ENCODE measurements at places on chromosomes 6 and 20.

DNA sequence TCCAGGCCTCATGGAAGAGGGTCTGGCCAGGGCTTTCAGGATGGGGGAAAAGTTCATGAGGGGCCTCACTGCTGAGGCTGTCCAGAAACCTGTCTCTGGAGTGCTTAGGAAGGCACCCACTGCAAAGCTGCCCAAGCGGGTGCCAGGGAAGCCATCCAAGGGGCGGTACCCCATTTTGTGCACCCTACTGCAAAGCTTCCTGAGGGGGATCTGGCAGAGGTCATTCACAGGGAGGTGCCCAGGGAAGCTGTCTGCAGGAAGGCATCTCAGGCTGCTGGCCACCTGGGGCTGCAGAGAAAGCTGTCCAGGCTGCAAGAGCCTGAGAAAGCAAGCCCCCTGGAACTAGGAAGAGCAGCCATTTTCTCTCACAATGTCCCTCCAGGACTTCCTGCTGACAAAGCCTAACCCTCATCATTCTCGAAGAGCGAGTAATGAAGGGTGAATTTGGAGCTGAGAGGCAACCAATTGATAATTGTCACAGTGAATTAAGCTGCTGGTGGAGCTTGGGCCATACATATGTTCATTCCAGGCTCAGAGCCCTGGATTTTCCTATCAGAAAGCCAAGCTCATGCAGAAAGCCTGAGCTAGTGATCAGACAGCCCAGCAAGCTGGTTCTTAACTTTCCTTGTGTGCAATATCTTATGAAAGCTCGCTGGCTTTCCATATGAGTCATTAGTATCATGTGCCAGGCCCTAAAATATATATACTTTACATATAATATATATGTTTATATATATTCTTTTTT, 62.2 kb upstream of the SLC22A16 start:
- DNase-seq, result no peak

- no peak for DNase-seq
These were observed 143.1 kb downstream of the CD164 start for GRCh38 chr6:109239160-109239559.

- DNase-seq, result no peak
These were observed 591.4 kb downstream of the RNF144B start for GRCh38 chr6:18978337-18979128.

GRCh38 chr6:44478158-44478557, 90.7 kb downstream of the CDC5L start:
- DNase-seq, result no peak

DNA sequence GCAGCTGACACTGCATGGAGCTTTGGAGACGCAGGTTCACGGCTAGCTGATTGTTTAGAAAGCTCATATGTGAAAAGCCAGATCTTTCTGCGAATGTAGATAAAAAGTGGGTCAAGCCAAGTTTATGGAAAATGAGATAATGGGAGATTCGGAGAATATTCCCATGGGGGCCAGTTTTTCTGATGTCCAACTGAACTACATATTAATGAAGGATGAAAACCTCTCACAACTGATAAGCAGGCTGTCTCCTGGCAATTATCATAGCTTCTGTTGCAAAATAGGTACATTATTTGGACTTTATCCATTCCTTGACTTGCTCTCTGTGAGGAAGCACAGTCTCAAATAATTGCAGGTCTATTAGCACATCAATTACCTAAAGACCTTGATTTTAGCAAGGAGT, 21.1 kb downstream of the HDGFL1 start:
- no peak for DNase-seq

- DNase-seq, result peak; percentile 29
These were observed 39.7 kb downstream of the PIM1 start for GRCh38 chr6:37209461-37210205.

DNA sequence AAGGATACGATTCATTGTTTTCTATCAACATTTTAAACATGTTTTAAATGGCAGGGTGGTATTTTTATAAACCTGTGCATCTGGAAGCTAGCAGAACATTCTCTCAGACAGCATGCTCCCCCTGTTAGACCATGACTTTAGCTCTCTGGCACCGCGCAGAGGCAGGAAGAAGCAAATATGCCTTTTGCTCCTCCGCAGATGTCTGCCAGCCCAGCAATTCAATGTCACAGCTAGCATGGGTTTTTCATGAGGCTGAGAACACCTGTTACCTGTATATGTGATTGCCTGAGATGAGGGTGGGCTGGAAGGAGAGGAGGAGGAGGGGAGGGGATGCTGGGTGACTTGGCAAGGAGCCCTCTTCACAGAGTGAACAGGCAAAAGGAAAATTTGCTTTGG, 6.7 kb downstream of the MTCH1 start:
- DNase-seq, result no peak

DNA sequence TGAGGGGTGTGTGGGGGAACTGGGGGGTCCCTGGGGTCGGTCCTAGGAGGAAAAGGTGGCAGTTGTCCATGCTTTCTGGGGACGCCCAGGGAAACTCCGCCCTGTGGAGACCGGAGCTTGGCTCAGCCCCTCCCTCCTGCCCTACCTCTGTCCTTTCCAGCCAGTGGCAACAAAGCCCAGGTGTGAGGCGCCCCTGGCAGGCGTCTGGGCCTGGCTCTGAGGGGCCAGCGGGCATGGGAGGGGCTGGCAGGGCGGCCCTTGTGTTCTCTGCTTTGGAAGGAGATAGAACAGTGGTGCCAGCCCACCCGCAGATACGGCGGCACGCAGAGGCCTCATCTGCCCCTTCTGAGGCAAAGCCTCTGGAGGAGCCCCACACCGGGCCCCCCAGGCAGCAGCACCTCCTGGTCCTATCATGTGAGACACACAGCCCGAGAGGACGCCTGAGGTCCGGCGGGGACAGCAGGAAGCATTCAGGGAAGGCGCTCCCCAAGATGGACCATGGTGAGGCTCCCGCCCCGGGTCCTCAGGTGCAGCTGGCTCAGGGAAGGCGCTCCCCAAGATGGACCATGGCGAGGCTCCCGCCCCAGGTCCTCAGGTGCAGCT, 47.9 kb downstream of the YTHDF1 start:
- DNase-seq, result no peak

DNA sequence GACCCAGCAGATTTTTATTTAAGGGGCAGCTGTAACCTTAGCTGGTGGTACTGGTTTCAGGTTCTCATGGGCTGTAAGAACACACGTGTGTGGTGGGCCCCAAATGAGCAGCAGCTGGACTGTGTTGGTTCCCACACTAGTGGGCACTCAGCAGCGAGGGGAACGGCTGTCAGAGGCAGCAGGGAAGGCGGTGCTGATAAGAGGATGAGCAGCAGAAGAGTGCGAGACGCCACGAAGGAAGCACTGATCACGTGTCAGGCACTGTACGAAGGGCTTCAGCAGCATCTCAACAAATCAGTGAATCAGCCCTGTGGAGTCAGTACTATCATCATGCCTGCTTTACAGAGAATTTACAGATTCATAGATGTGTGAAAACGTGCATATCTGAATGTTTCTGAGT, 41.0 kb upstream of the EMILIN3 start:
- no peak for DNase-seq

GRCh38 chr6:31614075-31614619, 887 bp upstream of the AIF1 start:
- no peak for DNase-seq

GRCh38 chr6:117906507-117906957, 532 bp upstream of the SLC35F1 start:
- no peak for DNase-seq

DNA sequence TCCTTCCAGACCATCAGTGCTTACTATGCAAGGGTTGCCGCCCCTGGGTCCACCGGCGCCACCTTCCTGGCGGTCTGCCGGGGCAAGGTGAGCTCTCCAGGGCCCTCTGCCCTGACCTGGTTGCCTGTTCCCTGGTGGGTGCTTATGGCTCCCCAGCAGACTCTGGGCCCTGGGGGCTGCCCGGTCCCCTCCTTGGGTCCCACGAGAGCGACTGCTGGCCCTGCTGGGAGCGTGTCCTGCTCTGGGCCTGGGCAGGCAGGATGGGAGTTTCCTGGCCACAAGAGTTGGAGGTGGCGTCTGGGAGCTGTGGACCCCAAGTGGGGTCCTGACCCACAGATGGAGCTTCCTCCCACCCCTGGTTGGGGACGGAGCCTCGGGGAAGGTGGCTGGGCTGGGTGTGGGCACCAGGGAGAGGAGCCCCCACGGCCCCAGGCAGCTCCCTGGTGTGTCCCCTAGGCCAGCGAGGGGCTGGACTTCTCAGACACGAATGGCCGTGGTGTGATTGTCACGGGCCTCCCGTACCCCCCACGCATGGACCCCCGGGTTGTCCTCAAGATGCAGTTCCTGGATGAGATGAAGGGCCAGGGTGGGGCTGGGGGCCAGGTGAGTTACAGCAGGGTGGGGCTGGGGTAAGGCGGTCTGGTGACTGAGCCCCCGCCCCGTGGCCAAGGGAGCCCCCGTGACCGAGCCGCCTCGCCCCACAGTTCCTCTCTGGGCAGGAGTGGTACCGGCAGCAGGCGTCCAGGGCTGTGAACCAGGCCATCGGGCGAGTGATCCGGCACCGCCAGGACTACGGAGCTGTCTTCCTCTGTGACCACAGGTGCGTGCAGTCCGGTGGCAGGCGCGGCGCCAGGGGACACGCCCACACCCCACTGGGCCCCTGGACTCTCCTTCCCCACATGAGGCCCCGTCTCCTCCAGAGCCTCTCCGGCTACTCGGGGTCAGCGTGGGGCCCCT, 7.1 kb upstream of the TNFRSF6B start:
- DNase-seq, result no peak

DNA sequence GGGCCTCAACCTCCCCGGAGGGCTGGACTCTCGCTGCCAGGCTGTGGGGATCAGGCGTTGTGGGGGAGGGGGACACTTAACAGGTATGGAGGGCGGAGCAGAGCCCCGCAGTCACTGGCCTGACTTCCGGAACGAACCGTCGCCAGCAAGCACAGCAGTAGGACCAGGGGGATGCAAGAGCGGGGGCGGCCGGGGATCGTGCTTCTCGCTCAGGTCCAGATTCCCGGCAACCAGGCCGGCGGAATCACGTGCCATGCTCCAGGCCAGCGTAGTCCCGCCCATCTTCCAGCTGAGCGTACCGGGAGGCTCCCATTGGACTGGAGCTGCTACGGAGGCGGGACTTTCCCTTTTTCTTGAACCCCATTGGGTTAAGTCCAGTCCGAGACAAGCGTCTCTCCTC, 10.0 kb upstream of the POU5F1 start:
- peak; percentile 78 for DNase-seq

- DNase-seq, result peak; percentile 66
These were observed 127.4 kb upstream of the AFDN start for GRCh38 chr6:167699141-167699931.

- DNase-seq, result no peak
These were observed 288.7 kb downstream of the CD109 start for GRCh38 chr6:73984571-73985210.

- no peak for DNase-seq
These were observed 10.4 kb upstream of the IP6K3 start for GRCh38 chr6:33757113-33757512.

- DNase-seq, result no peak
These were observed 206.4 kb downstream of the DTNBP1 start for GRCh38 chr6:15456422-15456821.

DNA sequence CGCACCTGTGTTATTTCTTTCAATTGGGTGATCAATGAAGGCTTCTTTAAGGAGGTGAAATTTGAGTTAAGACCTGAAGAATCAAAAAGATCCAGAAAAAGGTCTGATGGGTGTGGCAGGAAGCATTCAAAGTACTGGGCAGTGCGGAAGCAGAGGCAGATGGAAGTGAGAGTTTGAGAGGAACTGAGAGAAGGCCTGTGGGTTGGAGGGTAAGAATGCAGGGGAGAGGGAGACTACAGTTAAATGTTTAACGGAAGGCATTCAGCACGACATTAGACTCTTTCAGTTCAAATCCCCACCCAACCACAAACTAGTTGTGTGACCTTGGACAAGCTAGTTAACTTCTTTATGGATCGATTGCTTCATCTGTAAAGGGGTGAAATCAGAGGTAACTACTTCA, 50.5 kb upstream of the GCM1 start:
- DNase-seq, result no peak

- no peak for DNase-seq
These were observed 47.2 kb upstream of the CCN2 start for GRCh38 chr6:131998255-131998982.

GRCh38 chr6:35668744-35669450, 19.8 kb downstream of the FKBP5 start:
- no peak for DNase-seq

GRCh38 chr6:167094820-167095637, 27.9 kb upstream of the CCR6 start:
- DNase-seq, result no peak

- DNase-seq, result no peak
These were observed 335.4 kb upstream of the ID4 start for GRCh38 chr6:19501737-19502245.

- DNase-seq, result no peak
These were observed 377.5 kb upstream of the IRAK1BP1 start for GRCh38 chr6:78489874-78490273.

GRCh38 chr6:148509800-148510581, 167.4 kb downstream of the SASH1 start:
- no peak for DNase-seq

All from activated naive CD4-positive, alpha-beta T cell treated with anti-CD3 and anti-CD28 coated beads, Interleukin-2, amount 50 U/mL, for 16 hours (primary cell).